Stimulated activated CD8-positive, alpha-beta memory T cell treated with anti-CD3 and anti-CD28 coated beads, Interleukin-7, amount 100 ng/mL, for 1 hour (primary cell): ENCODE measurements at places on chromosomes 4 and X.

DNA sequence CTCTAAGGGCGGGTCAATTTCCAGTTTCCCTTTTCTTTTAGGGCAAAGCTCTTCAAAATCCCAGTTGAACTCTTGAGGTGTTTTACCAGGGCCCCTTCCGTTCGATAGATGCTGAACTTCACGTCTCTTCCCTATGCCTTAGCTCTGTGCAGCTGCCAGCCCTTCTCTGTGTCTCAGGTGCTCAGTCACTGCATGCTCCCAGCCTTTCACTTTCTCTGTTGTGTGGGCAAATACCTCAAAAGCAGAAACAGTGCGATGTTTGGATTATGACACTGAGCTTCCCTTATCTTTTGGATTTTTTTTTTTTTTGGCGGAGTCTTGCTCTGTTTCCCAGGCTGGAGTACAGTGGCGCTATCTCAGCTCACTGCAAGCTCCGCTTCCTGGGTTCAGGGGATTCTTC is 108.5 kb downstream of the CLDN22 start:
- no peak for DNase-seq

GRCh38 chr4:168743601-168744000 is 246.7 kb downstream of the PALLD start:
- DNase-seq, result no peak

DNA sequence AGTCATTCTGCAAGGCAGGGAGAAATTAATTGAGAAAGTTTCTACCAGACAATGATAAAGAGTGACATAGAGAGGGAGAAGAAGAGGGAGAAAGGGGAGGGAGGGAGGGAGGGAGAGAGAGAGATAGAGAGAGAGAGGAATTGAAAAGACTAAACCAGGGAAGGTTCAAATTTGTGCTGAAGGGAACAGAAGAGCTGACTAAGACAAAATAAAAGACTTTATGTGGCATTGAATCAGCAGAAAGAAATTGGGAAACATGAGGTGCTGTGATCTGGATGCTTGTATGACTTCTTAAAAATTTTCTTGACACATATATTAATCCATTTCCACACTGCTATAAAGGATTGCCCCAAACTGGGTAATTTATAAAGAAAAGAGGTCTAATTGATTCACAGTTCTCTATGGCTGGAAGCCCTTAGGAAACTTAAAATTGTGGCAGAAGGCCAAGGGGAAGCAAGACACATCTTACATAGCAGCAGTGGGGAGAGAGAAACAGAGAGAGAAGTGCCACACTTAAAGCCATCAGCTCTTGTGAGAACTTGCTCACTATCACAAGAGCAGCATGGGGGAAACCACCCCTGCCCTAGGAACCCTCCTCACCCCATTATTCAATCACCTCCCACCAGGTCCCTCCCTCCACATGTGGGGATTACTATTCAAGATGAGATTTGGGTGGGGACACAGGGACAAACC is 13.5 kb upstream of the CXCL6 start:
- no peak for DNase-seq

DNA sequence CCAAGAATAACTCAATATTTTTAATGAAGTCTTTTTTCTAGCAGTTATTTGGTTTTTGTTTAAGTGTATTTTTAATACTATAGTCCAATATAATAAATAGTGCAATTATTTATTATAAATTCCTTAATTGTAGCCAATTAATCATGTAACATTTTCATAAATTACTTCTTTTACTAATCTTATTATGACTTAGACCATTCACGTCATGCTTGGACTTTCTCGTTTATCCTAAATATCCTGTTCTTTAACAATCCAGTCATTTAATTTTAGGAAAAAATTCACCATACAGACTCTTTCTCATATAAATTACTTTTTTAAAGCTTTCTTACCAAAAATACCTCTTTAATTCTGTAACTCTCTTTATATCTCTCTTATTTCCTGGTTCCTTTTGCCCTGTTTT is 350.1 kb downstream of the AR start:
- no peak for DNase-seq

- no peak for DNase-seq
These were observed 155.3 kb upstream of the EDNRA start for GRCh38 chr4:147325571-147325981.

- DNase-seq, result no peak
These were observed 10.6 kb upstream of the PYURF start for GRCh38 chr4:88533937-88534750.

- no peak for DNase-seq
These were observed 12.0 kb downstream of the RFC1 start for GRCh38 chr4:39354254-39354552.

DNA sequence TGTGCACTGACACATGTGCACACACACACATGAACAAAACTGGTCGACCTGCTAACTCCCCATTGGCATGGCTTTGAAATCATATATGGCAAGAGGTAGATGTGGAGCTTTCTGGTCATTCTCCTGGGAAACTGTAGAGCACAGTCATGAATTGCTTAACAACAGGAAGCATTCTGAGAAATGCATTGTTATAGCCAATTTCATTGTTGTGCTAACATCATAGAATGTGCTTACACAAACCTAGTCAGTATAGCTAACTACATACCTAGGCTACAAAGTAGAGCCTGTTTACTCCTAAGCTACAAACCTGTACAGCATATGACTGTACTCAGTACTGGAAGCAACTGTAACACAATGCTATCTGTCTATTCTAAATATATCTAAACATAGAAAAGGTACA is 134.2 kb upstream of the SH3RF1 start:
- no peak for DNase-seq

DNA sequence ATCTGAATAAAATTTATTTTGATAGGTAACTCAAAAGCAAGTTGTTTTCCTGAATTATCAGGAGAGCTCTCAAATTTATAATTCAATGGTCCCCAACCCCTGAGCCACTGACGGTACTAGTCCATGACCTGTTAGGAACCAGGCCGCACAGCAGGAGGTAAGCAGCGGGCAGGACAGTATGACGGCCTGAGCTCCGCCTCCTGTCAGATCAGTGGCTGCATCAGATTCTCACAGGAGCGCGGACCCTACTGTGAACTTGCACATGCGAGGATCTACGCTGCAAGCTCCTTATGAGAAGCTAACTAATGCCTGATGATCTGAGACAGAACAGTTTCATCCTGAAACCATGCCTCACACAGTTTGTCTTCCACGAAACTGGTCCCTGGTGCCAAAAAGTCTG is 37.9 kb upstream of the SEC24B start:
- DNase-seq, result no peak

DNA sequence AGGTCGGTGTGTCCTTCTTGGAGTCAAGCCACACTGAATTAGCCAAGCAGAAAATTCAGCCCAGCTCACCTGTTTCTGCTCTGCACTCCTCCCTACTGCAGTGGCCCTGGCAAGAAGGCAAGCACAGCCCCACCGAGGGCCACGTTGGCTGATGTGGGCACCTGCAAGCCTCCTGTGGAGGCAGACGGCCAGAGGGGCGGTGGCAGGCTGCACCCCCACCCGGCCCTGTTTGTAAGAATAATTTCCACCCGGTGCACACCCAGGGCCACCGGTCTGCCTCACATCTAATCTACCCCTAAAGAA is 18.8 kb downstream of the PPP2R2C start:
- DNase-seq, result no peak

DNA sequence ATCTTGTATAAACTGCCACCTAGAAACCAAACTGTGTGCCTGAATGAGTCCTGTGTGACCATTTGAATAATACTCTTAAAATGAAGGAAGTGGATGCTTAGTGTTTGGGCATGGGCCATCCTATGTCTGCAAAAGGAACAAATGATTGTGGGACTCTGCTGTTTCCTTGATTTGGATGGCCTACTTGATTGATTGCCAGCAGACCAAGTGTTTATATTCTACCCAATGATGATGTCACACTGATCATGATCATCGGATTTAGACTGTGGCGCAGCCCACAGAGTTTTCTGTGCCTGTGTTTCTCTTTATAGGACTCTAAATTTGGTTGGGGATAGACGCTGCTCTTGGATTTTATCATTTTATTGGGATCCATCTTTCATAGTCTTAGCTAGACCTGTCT is 4.4 kb downstream of the SEPTIN11 start:
- no peak for DNase-seq
